ENCODE measurements at places on chromosomes 7 and 10. TPM values are rescaled to one million over a fixed set of nuclear protein-coding genes. Genes with fewer than 3 reads are reported as not detected.

DNA sequence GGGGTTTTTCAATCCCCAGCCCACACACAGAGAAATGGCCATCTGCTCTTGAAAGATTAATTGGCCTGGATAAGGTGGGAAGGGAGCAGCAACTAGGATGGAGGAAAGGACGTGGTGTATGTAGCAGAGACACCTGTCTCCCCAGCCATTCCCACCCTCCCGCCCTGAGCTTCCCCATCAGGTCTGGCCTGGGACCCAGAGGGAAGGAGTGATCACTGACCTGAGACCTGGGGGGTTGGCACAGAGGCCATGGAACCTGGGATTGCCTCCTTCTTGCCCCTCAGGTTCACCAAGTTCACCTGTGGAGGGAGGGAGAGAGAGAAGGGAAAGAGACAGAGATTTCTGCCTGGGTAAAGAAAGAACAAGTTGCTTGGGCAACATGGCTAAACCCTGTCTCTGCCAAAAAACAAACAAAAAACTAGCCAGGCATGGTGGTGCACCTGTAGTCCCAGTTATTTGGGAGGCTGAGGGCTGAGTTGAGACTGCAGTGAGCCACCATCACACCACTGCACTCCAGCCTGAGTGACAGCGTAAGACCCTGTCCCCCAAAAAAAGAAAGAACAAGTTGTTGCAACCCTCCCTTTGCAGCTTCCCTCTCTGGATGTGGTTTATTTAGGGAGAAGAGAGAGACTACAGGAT lies 11.3 kb upstream of the TRPV6 start:
- no peak overlapping the region for H3K4me3 ChIP-seq
- no peaks in the 10 kb centered on the region for H3K4me1 ChIP-seq
- no peak overlapping the region for H3K27ac ChIP-seq

- H3K4me1 ChIP-seq: peaks cover 39% of the 10 kb centered on the region
- no peaks in the 10 kb centered on the region for H3K36me3 ChIP-seq
- peak overlapping the region; percentile 95 for H3K4me3 ChIP-seq
- H3K27ac ChIP-seq: peak overlapping the region; percentile 97
- H3K27me3 ChIP-seq: no peaks in the 10 kb centered on the region
- peak; percentile 70 for DNase-seq
Measured at GRCh38 chr10:30432622-30433305, 1.2 kb upstream of the MAP3K8 start.

GRCh38 chr10:7480742-7481367 lies 70.0 kb upstream of the SFMBT2 start:
- H3K4me1 ChIP-seq: peaks cover 5% of the 10 kb centered on the region
- H3K36me3 ChIP-seq: no peaks in the 10 kb centered on the region
- H3K27me3 ChIP-seq: no peaks in the 10 kb centered on the region
- no peak overlapping the region for H3K4me3 ChIP-seq
- H3K27ac ChIP-seq: no peak overlapping the region

DNA sequence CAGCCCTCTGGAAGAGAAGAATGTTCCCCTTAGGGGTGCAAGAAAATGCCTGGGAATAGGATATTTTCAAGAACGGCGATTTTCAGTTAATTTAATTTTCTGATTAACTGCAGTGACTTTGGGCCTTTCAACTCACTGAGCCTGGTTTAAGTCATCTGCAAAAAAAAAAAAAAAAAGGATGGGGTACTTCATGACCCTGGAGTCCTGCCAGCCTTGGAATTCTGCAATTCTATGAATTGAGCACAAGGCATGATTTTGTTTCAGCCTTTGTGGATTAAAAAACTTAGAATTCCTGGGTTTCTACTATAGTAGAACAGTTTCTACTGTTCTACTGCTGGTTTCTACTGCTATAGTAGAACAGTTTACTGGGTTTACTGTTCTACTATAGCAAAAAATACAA lies 58.3 kb upstream of the CALD1 start:
- H3K4me1 ChIP-seq: no peaks in the 10 kb centered on the region
- H3K4me3 ChIP-seq: no peak overlapping the region
- peak; percentile 68 for DNase-seq
- H3K27me3 ChIP-seq: no peaks in the 10 kb centered on the region

Gene ZNF365
- polyA plus RNA-seq: 0.16 TPM

DNA sequence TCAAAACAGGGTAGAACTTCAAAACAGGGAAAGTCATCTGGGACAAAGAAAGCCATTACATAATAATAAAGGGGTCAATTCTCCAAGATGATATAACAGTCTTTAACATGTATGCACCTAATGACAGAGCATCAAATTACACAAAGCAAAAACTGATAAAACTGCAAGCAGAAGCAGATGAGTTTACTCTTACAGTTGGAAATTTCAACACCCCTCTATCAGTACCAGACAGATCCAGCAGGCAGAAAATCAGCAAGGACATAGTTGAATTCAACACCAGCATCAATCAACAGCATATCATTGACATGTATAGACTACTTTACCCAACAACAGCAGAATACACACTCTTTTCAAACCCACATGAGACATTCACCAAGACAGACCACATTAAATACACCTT lies 233.0 kb upstream of the NEBL start:
- H3K36me3 ChIP-seq: no peaks in the 10 kb centered on the region
- no peak overlapping the region for H3K27ac ChIP-seq
- no peaks in the 10 kb centered on the region for H3K27me3 ChIP-seq
- DNase-seq: no peak
- no peak overlapping the region for H3K4me3 ChIP-seq

Gene SLC26A3
- 751 TPM for polyA plus RNA-seq

- no peak overlapping the region for H3K27ac ChIP-seq
- H3K4me1 ChIP-seq: no peaks in the 10 kb centered on the region
- no peaks in the 10 kb centered on the region for H3K36me3 ChIP-seq
- H3K4me3 ChIP-seq: no peak overlapping the region
Measured at GRCh38 chr10:77763453-77764430, 126.1 kb upstream of the KCNMA1 start.

Data from sigmoid colon (tissue), 7 donors.